ENCODE measurements at places on chromosomes 1 and 21.
A peak's percentile ranks its signal among the peaks of the same experiment; 100 is the strongest.

DNA sequence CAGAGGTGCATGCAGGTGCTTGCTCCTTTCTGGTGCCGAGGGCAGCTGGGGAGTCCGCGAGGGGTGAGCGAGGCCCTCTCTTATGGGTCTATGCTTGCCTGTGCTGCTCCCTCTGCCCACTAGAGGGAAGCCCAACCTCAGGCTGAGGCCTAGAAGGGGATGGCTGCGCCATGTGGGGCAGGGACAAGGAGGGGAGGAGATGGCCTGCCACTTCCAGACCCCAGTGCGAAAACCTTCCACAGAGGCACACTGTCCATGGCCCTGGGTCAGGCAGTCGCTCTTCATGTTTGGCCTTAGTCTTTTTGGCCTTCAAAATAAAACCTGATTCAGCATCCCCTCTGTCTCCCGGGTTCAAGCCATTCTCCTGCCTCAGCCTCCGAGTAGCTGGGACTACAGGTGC, 14.0 kb downstream of the RHBG start:
- peak; percentile 54 for DNase-seq

- no peak for DNase-seq
Observed at GRCh38 chr1:52920791-52921291, 699 bp downstream of the ECHDC2 start.

DNA sequence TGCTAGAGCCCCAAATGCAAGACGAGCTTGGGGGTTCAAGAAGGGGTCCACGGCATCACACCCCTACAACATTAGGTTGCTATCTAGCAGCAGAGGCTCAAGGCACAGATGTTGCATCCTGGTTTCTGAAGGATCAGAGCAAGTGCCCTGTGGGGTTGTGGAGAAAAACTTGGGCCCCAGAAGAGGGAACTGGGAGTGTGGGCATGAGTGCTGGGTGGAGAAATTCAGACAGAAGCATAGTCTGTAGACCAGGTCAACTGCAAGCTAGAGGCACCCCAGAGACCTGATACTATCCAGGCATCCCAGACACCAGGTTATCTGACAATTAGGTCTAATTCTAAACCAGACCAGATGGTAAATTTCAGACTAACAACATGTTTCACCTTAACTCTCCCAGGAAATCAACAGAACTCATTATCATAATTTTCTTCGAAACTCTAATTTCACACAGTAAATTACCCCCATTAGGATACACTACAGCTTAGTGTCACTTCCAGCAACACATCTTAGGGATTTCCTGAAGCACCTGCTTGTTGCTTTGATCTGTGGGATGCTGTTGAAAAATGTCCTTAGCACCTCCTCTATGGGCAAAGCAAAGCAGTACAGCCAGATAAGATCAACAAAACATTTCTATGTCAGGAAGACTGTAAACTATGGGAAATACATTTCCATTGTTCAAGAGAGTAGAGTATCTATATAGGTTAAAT, 179.3 kb downstream of the VAV3 start:
- DNase-seq = no peak

DNA sequence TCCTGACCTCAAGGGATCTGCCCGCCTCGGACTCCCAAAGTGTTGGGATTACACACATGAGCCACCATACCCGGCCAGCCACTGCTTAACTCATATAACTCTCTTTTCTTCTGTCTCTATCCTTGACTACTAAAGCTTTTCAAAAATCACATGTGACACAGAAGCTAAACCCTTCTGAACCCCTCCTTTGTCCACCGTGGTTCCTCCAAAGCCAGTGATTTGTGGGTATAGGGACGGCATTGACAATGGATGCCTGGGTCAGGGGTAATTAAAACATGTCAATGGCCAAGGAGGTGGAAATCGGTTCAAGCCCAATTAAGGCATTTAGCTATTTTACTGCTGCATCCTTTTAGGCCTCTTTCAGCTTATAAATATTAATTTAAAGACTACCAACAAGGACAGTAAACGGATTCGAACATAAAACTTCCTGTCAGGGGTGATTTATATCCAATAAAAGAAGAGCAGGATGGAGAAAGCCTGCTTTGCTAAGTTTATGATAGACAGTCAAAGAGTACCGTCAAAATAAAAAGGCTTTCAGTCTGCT, 242.3 kb downstream of the GPATCH2 start:
- no peak for DNase-seq

DNA sequence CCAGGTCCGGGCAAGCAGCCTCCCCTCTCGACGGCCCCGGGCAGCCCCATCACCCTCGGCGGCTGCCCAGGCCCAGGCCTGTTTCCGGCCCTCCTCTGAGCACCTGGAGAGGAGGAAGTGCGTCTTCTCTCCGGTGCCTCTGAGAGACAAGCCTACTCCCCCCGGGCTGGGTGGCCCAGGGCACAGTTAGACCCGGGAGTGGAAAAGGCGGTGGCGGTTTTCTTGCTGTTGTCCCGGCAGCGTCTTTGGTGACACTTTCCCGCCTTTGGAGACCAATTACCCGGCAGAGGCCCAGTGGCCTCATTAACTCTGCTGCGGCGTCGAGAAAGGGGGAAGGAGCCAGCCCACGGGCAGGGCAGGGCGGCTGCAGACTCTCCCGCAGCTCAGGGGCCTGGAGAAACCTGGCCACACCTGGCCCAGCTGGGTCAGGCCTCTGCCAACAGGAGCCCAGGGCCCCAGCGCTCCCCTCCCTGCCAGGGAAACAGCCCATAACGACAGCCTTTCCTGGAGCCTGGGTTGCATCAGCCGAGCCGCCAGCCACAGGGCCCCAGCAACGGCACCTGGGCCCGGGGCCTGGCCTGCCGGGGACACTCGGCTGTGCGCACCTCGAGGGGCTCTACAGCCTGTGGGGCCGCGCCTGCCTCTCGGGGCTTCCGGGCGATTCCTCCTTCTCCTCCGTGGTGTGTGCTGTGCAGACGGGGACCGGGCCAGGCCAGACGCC, 28.4 kb upstream of the C1orf159 start:
- peak; percentile 61 for DNase-seq

GRCh38 chr1:18781031-18781430, 78.4 kb downstream of the TAS1R2 start:
- DNase-seq = no peak

DNA sequence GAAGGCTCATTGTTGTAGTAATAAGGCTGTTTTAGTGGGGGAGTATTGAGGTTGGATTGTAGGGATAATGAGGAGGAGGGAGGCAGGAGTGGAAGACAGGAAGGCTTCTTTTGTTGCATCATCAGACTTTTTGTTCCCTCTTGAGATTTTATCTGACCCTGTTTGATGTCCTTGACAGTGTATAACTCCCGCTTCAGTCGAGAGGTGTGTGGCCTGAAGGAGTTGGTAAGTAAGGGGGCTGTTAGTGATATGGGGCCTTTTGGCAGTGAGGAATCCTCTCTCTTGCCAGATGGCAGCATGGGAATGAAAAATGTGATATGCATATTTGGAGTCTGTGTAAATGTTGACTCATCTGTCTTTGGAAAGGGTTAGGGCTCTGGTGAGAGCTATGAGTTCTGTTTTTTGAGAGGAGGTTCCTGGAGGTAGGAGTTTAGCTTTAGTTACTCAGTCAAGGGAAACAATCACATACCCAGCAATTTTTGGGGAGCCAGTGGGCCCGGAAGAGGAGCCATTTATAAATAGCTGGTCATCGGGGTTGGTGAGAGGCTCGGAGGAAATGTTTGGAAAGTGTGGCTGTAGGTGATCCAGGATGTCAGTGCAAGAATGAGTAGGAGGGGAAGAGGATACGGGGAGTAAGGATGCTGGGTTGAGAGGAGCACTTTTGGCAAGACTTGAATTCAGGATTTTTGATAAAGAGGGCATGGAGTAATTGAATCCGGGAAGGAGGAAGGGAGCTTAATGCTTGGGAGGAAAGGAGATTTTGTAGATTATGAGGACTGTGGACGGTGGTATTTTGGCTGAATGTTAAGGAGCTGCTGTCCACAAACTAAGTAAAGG, 136.7 kb upstream of the ETV3 start:
- DNase-seq = no peak

DNA sequence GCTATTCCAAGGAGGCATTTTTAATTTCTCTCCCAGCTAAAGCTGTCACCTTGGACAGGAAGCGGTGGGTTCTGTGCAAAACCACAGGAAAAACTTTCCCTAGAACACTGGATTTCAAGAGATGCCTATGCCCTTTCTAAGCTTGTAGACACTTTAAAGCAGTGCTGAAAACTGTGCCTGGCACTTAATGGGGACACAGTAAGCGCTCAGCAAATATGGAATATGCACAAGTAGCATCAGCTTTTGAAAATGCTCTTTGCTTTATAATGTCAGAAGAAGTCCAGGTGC, 50.9 kb upstream of the TARBP1 start:
- no peak for DNase-seq

DNA sequence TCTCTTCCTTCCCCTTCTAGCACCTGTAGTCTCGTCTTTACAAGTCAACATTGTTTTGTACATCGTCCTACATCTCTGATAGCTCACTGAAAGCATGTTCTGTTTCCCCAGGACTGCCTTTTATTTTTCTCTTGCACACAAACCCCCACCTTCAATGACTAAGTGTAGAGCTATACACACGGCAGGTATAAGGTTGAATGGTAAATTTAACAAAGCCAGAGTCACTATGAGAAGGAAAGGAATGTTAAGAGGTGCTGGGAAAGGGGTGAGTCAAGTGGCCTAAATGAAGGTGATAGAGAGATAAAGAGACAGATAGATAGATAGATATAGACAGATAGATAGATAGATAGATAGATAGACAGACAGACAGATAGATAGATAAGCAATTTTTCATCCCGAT, 134.3 kb upstream of the ATP1B1 start:
- DNase-seq = no peak

DNA sequence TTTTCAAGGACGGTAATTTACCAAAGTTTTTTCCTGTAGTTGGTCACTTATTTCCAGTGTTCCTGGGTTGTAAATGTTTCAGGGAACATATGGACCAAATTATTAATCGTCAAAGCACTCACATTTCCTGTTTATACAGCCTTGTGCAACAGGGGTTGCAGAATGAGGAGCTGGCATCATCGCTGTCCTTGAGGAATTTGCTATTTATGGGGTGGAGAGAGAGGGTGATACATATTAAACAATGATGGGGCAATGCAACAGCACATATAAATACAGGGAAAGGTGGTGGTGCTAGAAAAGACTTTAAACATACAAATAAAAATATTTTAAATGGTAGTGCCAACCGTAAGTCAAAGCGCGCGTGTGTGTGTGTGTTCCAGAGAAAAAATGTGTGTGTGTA, 369.8 kb downstream of the NPHP4 start:
- DNase-seq = no peak

- no peak for DNase-seq
Observed at GRCh38 chr1:27884006-27884954, 11.9 kb downstream of the THEMIS2 start.

GRCh38 chr1:47915677-47916353, 81.4 kb downstream of the TRABD2B start:
- no peak for DNase-seq

- DNase-seq = no peak
Observed at GRCh38 chr1:34916104-34916503, 13.3 kb downstream of the DLGAP3 start.

DNA sequence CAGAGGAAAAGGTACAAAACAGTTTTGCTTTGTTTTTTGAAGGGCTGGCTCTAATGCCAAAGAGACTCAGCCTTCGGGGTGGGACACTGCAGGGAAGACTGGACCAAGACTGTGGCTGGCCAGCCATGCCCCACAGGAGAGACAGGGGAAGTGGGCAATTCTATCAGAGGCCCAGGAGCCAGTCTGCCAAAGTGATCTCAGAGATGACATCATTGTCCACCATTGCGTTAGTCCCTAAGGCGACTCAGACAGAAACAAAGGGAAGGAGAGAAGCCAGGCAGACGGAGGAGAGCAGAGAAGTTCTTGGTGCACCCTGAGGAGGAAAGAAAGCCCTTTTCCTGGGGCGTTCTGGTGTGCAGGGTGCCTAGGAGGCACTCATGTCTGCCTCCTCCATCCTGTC, 26.4 kb downstream of the OPTC start:
- DNase-seq = no peak

DNA sequence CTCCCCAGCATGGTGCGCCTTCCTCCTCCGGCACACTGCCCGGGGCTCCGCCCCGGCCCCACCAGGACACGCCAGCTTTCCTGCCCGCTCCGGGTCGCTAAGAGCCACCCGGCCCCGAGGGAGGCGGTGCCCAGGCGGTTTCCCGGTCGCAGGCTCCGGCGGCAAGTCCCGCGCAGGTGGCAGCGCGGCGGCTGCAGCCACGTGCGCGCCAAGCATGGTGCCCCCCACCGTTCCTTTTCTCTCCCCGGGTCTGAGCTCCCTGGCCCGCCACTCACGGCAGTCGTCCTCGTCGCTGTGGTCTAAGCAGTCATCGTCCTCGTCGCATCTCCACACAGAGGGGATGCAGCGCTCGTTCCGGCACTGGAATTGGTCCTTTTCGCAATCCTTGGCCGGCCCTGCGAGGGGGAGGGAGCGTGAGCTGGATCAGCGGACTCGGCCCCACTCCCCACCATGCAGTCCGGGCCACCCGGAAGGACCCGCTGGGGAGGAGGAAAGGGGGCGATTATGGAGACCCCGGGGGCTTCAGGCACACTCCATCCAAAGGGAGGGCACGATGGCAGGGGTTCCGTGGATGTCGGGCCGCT, 1.2 kb downstream of the LRP8 start:
- DNase-seq = peak; percentile 41

DNA sequence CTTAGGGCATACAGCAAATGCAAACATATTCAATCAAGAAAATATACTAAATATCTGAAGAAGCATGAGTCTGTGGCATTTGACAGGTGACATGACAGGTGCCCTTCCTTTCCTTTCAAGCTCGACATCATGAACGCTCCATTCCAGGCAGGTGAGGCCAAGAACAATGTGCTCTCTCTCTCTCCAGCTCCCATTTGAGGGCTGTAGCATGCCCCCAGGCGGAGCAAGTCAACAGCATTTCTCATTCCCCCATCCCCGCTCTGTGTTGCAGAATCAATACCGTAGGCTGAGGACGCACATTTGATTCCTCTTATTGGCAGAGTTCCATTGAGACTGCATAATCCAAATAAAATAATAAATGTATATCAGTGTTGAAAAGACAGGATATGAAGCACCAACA, 24.6 kb upstream of the PLPPR4 start:
- no peak for DNase-seq

GRCh38 chr1:79745929-79746328, 739.4 kb upstream of the ADGRL4 start:
- DNase-seq = no peak

GRCh38 chr1:115506924-115507589, 134.7 kb upstream of the VANGL1 start:
- no peak for DNase-seq

DNA sequence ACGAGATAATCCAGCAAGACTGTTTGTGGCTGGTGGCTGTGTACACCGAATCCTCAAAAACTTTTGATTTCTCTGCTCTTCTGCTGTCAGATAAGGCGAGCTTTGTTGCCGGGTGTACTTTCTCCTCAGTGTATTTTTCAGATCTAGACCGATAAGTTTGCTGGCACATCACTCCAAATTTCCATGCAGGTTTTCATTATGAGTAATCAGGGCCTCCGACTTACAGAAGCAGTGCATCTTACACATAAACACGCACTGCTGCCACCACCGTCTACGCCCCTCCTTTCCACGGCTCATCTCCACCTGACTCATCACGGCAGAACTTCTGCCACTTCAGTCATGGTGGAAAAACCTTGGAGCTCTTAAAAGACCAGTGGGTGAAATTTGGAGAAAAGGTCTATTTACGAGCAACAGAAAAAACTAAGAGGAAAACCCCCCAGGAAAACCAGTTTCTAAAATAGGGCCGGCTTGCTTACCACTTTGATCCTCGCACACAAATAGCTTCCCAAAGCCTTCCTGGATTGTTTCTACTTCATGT, 7.7 kb downstream of the ZBTB21 start:
- peak; percentile 58 for DNase-seq

- no peak for DNase-seq
Observed at GRCh38 chr1:5165762-5166161, 511.4 kb downstream of the AJAP1 start.

Data from stimulated activated CD4-positive, alpha-beta T cell treated with anti-CD3 and anti-CD28 coated beads, Interleukin-2, amount 100 ng/mL, for 48 hours (primary cell).